NCI-H1417 treated with DMSO at 0.1 percent for 48 hours (cell line): ENCODE measurements at places on chromosomes 5 and 9.

DNA sequence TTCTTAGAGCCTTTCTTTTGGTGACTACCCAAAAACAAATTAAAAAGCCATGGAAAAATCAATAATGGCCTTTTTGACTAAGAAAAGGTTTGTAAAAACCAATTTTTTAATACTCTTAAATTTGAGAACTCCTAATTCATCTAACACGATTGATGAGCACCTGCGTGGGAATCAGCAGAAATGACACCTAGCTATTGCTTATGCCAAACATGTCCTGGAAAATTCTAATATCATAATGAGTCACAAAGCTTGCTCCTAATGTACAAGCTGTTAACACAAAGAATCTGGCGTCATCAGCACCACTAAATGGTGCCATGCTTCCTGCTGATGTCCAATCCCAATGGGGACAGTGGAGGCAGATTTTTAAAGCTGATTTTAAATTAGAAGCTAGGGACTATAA is 146.2 kb upstream of the LRRTM2 start:
- no peak for DNase-seq

- DNase-seq: no peak
These were observed 13.5 kb downstream of the GALNT10 start for GRCh38 chr5:154203798-154204578.

DNA sequence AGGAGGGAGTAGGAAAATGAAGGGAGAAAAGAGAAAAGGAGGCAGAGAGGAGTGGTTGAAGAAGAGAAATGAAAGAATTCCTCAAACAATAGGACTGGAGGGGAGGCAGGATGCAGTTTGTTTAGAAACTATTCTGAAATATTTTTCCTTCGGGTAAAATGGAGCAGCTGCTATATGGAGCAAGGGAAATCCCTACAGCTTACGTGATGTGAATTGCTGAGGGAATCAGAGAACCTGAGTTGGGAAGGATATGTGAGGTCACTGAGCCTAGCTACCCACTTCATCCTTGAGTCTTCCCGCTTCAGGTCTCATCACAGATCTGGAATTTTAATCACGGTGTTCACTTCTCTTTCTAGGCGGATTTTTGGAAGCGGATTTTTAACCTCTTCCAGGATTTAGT is 204.3 kb downstream of the ERCC6L2 start:
- DNase-seq: no peak

- DNase-seq: no peak
These were observed 41.9 kb downstream of the GPBP1 start for GRCh38 chr5:57215629-57216195.

DNA sequence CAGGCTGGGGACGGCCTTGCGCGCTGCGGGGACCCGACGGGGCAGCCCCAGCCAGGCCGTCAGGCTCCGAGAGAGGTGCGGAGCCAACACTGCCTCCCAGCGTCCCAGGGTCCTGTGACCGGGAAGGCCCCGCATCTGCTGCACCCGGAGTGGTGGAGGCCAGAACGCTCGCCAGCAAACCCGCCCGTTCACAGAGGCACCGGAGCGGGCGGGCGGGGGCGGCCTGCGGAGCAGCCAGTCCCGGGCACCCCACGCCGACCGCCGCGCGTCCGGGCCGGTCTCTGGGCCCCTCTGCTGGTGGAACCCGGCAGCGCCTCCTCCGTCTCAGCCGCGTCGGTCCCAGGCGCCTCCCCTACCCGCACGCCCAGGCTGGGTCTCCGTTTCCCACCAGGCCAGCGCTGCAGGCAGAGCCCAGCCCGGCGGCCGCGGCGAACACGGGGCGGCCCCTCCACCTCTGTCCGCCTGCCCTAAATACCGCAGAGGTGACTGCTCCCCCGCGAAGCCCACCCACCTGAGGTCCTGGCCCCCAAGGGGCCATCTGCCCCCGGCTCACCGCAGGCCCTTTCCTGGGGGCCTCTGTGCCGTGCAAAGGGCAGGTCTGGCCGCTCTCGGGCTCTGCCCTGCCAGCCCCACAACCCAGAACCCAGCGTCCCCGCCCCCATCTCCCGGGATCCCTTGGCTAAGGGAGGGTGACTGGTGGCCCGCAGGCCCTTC is 15.9 kb downstream of the EXD3 start:
- no peak for DNase-seq

GRCh38 chr5:178114325-178115135 is 1.2 kb downstream of the N4BP3 start:
- no peak for DNase-seq

GRCh38 chr9:70551801-70552200 is 137.3 kb upstream of the KLF9 start:
- no peak for DNase-seq

DNA sequence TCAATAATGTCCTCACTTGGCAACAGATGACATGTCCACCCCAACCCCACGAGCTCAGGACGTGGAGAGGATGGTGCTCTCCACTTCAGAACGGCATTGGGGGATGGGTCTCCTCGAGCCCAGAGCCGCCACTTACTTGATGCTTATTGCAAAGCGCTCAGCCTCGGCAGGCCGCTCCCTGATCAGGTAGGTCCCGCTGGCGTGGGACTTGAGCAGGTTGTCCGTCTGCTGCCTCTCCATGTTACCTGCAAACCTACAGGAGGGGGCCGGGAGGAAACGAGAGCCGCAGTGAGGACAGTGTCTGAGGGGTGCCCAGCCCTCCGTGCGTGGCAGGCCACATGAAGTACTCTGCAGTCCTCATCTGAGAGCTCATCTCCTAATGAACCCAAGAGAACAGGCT is 36.6 kb upstream of the SARDH start:
- no peak for DNase-seq

DNA sequence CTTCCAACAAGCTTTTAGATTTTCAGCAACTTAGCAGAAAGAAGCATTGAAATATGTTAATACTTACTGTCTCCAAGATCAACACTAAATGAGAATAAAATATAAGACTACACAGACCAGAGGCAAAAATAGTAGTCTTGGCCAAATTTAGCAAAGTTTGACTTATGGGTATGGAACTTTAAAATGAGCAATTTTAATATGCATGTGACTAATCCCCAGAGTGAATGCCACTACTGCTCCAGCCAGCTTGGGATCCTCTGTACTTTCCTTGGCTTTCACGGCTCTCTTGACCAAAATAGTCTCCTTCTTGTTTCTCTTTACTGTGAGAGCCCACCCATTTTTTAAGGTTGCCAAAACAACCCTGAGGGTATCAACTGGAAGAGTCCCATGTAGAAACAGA is 148.0 kb upstream of the GRIA1 start:
- DNase-seq: no peak

- no peak for DNase-seq
These were observed 43.0 kb downstream of the HSD17B3 start for GRCh38 chr9:96258967-96259366.

DNA sequence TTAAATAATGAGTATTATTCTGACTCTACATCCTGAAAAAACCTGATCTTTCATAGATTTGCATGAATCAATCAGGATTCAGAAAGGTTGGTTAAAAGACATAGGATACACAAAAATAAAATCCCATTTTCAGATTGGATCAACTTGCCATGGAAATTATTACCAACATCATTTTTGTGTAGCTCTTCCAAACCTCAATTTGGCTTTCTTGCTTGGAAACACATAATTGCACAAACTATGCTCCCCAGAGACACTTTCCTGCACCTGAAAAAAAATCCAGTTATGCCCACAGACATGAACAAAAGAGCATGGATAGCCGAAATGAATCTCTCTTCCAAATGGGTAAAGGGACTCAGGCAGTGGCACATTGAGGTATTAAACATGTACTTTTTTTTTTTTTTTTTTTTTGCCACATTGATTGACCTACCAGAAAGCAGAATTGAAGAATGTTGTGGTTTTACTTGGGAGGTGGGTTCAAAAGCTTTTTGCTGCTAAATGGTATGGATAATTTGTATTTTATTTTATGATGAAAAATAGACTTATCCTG is 135.4 kb upstream of the FBN2 start:
- no peak for DNase-seq

GRCh38 chr9:130689937-130690700 is 3.5 kb upstream of the EXOSC2 start:
- DNase-seq: peak; percentile 67

DNA sequence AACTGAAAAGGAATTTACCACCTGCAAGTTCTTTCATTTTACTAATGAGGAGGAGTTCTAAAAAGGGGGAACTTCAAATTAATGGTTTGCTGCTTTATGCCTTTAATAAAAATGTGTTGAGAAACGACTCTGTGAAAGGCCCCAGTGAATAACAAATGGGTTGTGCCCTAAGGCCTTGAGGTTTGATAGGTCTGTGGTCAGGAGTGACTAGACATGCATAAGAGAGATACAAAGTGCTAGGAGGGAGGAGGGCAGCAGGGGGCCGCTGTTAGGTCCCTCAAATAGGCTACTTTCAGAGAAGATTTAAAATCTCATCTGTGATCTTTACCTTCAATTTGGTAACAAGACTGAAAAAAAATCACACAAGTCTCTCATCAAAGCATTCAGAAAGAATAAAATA is 58.3 kb downstream of the FAM81B start:
- no peak for DNase-seq

GRCh38 chr9:93964685-93965084 is 9.5 kb upstream of the BARX1 start:
- no peak for DNase-seq

DNA sequence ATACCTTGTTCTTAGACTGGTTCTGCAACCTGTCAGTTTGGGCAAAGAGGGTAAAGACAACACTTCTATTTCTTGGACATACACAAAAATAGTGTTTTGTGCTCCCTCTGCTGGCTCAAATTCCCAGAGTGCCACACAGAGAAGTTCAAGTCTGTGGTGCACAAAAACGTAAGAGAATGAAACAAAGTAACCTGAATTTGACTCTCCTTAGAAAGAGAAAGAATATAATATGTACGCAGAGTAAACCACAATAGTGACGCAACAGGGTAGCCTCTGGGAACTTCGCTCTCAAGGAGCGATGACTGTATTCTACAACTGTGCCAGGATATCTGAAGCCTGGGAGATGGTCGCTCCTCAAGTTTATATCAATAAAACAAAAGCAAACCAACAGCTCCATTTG is 18.5 kb downstream of the DDX31 start:
- DNase-seq: no peak

GRCh38 chr9:68431307-68431706 is 74.9 kb downstream of the PGM5 start:
- DNase-seq: no peak

- DNase-seq: no peak
These were observed 27.1 kb upstream of the ACTBL2 start for GRCh38 chr5:57509501-57510260.

GRCh38 chr5:81207009-81207408 is 26.1 kb upstream of the CKMT2 start:
- no peak for DNase-seq

GRCh38 chr5:10474521-10475075 is 32.9 kb downstream of the ROPN1L start:
- no peak for DNase-seq

GRCh38 chr9:133250741-133251170 is 24.2 kb downstream of the ABO start:
- no peak for DNase-seq

- no peak for DNase-seq
These were observed 51.3 kb upstream of the GRIA1 start for GRCh38 chr5:153439130-153439529.

GRCh38 chr5:126138281-126138931 is 284.8 kb upstream of the GRAMD2B start:
- DNase-seq: no peak

DNA sequence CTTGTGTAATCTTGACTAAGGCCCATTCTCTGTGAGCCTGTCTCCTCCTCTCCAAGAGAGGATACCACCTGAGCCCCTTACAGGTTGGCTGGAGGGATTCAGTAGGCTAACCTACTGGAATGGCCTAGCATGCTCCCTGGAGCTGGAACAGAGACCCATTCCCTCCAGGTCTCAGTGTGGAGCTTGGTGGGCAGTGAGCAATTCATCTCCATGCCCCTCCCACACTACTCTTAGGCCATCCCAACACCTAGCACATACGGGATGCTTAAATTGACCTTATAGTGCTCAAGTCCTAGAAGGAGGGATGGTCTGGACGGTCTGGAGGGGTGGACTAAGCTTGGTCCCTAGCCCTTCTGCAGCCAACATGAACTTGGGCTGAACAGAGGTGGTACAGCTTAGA is 75.6 kb downstream of the CRB2 start:
- DNase-seq: no peak

GRCh38 chr5:92513067-92513466 is 1068.0 kb downstream of the NR2F1-AS1 start:
- DNase-seq: no peak

DNA sequence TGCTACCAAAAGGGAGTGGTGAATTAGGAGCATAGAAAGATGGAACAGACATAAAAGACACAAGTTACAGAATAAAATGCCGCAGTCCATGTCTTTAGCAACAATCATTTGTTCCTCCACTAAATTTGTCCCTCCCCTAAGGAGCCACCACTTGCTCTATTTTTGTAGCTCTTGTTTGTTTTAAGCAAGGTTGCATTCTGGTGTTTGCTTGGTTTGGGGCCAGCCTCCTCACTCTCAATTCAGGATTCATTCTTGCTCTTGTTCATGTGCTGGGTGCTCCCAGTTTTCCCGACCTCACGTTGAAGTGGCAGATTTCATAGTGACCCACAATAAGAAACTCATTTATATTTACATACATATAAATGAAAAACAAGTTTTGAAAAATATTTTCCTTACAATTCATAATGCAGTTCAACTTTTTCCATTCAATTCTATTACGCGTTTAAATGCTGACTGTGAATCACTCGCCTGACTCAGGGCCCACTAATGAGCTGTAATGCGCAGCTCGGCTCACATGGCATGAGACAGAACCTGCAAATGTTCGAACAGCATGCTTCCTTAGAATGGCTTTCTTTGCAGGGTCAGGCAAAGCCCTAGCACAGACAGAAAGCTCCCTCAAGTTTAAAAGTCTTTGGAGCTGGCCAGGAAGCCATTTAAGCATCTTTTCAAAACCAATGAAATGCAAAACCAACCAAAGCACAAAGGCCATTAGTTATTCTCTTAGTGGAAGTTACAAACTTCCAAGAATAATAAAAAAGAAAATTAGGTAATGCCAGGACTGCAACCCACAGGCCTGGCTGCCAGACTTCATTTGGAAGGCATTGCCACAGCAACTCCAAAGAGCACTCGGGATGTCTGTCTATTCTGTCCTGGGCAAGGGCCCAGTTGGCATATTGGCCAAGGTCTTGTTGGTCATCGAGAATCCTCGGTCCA is 41.7 kb downstream of the RETREG1 start:
- DNase-seq: no peak

- no peak for DNase-seq
These were observed 9.5 kb upstream of the ADGRD2 start for GRCh38 chr9:124440786-124441185.

DNA sequence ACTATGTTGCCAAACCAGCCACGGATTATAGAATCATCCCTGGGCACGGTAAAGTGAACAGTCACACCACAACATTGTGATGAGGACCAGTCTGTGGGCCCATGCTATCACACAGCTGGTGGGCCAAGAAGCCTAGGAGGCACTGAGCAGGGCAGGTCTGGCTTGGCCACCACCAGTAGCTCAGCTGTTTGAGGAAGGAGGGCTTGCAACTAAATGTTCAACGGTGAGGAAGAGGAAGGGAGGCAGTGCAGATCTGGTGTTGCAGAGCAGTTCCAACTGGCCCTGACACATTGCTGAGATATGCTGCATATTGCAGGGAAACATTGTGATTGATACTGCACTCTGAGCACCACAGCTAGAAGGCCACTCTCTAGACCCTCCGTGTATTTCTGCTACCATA is 77.9 kb upstream of the ATG10 start:
- DNase-seq: no peak
